ENCODE measurements at places on chromosomes 5 and 9.

- DNase-seq, result no peak
Measured at GRCh38 chr5:109313127-109313526, 96.6 kb downstream of the PJA2 start.

DNA sequence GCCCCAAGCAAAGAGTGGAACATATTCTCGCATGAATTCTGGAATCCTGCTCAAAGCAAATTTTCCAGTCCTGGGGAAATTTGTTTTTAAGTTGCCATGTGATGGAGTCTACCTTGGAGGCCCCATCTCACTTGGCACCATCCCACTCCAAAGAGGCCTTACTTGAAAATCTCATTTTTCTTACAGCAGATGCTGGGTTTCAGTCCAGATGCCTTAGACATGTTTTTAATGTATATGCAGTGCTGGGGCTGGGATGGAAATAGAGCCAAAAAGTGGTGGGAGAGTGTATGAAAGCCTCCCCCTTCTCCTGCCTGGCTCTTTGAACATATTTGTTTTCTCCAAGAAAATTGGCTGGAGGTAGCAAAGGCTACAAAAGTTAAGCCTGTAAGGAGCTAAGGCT, 493.7 kb downstream of the ENC1 start:
- no peak for DNase-seq

DNA sequence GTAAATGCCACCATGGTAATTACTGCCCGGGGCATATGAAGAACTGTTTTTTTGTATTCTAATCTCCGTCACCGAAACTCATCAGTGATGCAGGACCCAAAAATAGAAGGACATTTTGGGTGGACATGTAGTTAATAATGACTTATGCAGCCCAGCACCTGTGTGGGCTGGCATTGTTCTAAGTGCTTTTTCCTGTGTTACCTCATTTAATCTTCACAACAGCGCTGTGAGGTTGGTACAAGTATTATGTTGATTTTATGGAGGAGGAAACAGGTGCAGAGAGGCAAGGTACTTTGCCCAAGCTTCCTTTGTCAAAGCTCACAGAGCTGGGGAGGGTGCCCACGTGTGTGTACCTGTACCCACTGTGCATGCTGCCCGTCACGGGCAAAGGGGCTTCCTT, 58.4 kb downstream of the DAPK1 start:
- DNase-seq, result no peak

DNA sequence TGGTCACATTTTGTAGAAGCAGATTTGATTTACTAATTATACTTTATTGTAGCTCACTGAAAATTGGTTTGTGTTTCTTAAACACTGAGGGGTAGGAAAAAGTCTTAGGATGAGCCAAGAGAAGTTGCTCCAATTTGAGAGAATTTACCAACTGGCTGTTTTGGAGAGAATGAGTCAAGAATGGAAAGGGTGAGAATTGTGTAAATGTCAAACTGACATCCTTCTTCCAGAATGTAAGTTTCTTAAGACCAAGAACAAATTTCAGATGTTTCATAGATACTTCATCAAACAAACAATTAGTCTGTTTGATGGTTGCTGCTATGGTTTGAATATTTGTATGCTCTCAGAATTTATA, 106.2 kb upstream of the TXNDC8 start:
- no peak for DNase-seq

- DNase-seq, result no peak
Measured at GRCh38 chr5:1384521-1384920, 39.6 kb upstream of the CLPTM1L start.

GRCh38 chr9:131982671-131983239, 96.9 kb downstream of the MED27 start:
- no peak for DNase-seq

DNA sequence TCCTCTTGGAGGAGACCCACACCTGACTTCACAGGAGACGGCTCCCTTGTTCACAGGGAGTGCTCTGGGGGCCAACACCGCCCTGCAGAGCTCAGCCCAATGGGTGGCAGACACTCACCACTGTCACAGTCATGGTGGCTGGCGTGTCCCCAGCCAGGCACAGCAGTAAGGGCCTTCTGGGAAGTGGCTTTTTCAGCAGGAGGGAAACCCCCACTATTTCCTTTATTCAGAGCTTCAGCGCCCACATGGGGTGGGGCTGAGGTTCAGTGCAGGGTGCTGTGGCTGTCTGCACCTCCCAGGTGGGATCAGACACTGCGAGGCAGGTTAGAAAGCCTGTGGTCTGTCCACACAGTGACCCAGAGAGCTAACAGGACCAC, 3.6 kb upstream of the SNAPC4 start:
- DNase-seq, result no peak

DNA sequence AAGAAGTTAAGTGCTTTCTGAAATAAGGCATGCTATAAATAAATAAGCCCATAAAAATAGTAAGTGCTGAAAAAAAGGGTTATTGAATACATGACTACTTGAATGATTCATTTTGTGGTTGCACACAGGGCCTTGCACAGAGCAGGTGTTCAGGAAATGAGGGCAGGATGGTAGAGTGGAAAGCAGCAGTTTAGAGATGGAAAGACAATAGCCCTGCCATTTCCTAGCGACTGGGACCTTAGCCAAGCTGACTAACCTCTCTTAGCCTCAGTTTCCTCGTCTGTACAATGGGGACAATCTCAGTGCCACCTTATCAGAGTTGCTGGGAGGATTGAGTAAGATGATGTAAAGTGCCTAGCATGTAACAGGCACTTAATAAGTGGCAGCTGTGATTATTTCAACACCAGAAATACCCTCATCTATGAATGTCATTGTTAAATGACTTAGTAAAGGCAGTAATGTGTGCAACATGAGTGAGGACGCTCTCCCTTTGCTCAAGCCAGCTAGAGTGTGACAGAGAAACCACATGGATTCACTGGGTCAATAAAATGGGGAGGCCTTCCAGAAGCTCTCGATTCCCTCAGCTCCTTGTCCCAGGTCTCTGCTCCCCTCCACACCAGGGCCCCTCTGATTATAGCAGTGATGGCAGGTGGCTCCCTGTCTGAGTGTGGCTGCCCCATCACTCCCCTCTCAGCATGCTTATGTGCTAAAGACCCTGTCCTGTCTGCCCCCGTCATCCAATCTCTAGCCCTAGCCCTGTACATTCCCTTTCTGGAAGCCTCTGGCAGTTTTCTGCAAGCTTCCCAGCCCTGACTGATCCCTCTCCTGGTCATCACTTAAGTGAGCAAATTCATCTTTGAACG, 16.0 kb upstream of the PHF19 start:
- no peak for DNase-seq

- no peak for DNase-seq
Measured at GRCh38 chr5:103256178-103256577, 2.4 kb upstream of the MACIR start.

DNA sequence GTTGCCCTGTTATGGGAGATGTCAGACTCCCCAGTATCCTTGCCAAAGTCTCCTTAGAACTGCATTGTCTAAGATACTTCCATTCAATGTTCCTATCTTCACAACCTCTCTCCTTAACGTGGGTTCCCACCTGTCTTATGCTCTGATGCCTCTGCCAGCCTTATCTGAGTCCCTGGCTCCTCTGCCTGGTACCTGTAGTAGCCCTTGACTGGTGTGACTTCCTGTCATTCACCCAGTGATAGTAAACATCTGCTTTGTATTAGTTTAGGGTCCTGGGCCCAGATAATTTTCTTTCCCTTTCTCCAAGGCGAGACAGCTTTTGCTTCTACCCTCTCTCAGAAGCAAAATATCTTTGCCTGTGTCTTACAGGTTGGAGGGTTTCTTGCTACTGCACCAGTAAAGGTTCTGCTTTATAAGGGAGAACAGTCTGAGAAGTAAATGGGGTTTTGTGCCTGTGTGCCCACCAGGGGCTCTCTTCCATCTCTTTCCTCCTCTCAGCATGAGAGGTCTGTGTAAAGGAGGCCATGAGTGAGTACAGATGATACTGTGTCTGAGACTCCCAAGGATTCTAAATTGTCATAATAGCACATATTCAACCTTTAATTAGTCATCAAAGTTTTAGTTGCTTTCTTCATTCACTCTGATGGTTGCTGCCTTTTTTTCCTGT, 220.8 kb downstream of the PRR16 start:
- DNase-seq, result no peak

DNA sequence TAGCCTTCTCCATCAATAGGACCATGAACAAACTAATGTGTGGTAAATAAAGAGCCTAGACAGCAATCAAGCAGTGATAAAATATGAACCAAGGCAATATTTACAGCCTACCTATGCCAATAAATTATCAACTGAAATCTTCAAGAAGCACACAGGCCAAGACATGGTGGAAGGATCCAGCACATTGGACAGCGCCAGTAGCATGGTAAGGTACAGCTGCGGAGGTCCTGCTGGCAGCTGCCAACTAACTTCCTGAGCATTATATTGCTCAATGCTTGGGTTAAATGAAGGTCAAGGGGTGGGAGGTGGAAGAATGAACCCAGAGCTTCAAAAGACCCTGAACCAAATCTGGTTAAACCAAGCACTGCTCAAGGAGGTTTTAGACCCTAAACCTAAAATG, 16.5 kb upstream of the SPDL1 start:
- no peak for DNase-seq

GRCh38 chr5:891837-892393, 686 bp downstream of the BRD9 start:
- no peak for DNase-seq

DNA sequence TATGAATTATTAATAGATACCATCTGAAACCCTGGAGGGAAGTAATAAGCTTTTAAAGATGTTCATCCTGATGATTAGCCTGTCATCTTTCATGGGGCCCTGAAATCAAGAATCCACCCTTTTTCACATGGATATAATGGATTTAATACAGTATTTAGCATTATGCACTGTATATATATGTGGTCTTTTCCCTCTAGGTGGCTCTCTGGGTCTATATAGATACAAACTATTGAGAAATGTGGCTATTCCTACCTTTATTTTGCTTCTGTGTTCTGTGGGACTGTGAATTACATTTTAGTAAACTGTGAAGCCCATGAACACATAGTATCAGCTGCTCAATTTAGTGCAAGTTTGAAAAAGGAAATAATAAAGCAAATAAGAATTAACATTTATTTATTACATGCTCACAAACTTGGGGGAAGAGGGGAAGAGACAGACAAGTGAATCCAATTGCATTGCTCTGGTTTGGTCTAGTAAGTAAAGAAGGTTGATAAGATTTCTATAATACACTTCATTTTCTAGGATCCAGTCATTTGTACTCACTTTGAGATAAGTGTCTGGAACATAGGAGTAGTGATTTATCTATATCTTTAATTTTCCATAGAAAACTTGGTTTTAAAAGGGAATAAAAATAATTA, 112.2 kb downstream of the SCAMP1 start:
- no peak for DNase-seq

DNA sequence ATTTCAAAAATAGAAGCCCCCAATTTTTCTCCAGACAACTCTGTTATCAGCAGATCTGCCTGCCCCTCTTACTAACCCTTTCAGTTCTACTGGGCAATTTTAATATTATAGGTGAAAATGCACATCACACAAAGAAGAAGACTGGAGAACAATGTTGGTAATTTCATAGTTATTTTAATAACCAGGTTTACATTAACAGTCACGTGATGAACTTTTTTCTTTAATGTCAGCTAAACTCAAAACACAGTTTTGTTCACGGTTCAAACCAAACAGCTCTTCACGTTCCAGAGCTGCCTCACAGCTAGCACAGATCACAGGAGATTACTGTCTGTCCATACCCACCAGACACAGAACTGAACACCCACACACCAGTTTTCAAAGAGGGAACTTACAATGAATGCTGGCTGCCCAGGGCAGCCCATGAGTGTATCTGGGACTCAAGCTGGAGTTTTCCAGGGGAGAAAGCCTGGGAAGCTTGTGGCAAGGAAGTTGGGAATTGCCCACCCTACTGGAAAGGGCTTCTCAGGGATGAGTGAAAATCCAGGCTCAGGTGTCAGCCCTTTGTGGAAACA, 119.1 kb downstream of the DPYSL3 start:
- DNase-seq, result no peak

DNA sequence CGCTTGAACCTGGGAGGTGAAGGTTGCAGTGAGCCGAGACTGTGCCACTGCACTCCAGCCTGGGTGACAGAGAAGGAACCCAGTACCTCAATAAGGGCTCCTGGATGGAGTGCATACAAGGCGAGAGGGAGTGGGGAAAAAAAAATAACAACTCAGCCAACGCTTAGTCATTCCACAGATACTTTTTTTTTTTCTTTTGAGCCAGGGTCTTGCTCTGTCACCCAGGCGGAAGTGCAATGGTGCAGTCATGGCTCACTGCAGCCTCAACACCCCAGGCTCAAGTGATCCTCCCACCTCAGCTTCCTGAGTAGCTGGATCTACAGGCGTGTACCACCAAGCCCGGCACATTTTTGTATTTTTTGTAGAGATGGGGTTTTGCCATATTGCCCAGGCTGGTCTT, 59.5 kb upstream of the GGTA1 start:
- no peak for DNase-seq

GRCh38 chr5:53130266-53130665, 20.7 kb upstream of the MOCS2 start:
- DNase-seq, result no peak

- no peak for DNase-seq
Measured at GRCh38 chr9:128218172-128218517, 15.0 kb downstream of the DNM1 start.

- no peak for DNase-seq
Measured at GRCh38 chr9:14021871-14022525, 291.9 kb downstream of the NFIB start.

DNA sequence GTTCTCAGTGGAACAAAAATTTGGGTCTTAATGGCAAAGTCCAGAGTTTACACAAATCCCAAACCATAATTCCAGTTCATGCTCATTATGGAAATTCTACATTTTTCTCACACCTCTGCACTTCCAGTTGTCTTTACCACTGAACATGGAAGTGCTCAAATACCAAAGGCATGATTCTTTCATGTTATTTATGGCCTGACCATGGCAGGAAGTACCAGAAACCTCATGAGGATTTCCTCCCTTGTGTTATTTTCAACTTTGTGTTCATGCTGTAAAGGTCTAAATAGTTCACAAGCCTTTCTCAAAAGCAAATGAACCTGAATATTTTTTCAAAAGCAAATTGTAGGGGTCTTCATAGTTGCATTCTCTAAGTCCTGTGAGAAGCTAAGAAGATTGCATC, 82.0 kb upstream of the ITGA1 start:
- DNase-seq, result no peak

DNA sequence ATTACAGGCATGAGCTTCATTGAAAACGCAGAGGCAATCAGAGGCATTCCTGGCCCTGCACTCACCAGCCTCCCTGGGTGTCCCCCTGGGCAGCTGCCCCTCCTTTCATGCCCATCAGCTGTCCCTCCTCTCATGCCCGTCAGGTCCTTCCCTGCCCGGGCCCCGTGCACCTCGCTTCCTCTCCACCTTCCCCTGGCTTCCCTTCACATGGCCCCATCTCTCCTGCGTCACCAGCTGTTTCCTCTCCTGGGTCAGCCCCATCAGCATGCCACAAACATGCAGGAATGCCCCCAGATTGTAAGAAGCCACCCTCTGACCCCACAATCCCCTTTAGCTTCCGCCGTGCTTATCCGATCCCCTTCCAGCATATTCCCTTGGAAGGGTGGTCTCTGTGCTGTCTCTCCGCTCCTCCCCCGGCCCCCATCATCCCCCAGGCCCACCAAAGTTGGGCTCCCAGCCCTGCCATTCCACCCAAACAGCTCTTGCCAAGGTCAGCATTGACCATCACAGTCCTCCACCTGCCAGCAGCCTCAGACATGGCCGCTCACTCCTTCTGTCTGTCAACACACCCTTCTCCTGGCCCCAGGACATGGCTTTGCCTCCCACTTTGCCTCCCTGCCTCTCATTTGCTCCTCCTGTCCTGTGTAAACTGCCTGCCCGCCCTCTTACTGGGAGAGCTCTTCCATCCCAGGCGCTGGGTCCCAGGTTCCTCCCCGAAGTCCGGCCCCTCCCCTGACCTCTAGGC, 98.6 kb upstream of the IER5L start:
- DNase-seq, result no peak

GRCh38 chr9:114779352-114779845, 26.4 kb downstream of the TNFSF15 start:
- DNase-seq, result no peak
